Mesothelial cell of epicardium (in vitro differentiated cells): ENCODE measurements at places on chromosomes 5 and 9. TPM values are rescaled to one million over a fixed set of nuclear protein-coding genes. Genes with fewer than 3 reads are reported as not detected.

RRAGA gene
- 56.6 to 58.2 TPM (median 56.6 TPM) in 3 replicates for total RNA-seq

ASPN gene
- 0.63 to 0.86 TPM (median 0.63 TPM) in 3 replicates for total RNA-seq

PHF2 gene
- total RNA-seq = 37.6 to 38.5 TPM (median 37.6 TPM) in 3 replicates

SEPTIN8 gene
- total RNA-seq = 54.9 to 58.9 TPM (median 58.6 TPM) in 3 replicates

DNA sequence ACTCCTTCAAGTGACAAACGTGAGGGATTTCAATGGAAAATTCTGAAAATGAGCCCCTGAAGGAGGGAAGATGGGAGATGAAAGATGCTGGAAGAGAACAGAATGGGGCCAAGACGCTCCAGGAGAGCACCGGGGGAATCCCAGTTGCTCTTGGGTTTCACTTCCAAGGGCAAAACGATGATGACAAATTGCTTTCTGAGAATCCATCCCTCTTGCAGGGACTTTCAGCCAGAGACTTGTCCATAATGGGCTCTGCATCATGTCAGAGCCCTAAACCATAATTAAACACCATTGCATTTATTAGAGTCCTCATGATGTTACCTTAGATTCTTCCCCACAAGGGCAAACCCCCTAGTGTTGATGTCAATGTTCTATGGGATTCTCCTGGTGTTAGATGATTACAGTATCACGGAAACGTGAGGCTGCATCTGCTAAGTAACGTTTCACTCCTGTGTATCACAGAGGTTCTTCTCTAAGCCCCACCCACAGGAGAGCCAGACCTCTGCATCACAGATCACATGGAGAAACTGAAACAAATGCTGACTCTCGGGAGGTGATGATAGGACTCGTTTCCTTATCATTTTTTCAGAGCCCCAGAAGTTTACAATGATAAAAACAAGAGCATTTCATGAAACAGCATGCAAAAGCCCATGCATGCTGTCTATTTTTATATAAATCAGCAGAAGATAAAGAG, 114.4 kb downstream of the TENT4A start:
- DNase-seq = no peak

- peak; percentile 31 for DNase-seq
Observed at GRCh38 chr5:132226516-132227234, 978 bp downstream of the P4HA2 start.

GRCh38 chr5:59575648-59576445, 317.7 kb downstream of the PDE4D start:
- DNase-seq = no peak

- DNase-seq = no peak
Observed at GRCh38 chr5:14532180-14532579, 49.4 kb upstream of the OTULINL start.

GRCh38 chr9:4517274-4517673, 27.0 kb downstream of the SLC1A1 start:
- DNase-seq = no peak
